Right renal pelvis (tissue), 4 donors: ENCODE measurements at places on chromosomes 5 and 9. TPM values are rescaled to one million over a fixed set of nuclear protein-coding genes. Genes with fewer than 3 reads are reported as not detected.

DNA sequence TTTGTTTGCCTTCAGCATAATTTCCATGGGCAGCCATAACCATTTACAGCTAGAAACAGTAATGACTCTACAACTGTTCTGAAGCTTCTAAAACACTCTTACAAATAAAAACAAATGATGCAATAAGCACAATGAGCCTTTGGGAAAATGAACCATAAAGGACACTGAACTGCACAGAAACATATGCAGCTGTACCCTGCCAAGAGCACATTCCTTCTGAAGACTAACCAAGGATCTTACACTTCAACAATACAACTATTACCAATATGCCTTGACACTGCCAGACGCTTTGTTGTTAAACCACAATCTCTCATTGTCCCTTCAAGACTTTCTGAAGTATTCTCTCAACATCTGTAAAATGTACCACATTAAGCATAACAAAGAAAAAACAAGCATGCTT is 104.2 kb upstream of the HMHB1 start:
- no peak for DNase-seq

GRCh38 chr9:71766663-71767062 is 1.6 kb downstream of the CEMIP2 start:
- no peak for DNase-seq

- no peak for DNase-seq
These were observed 5.3 kb downstream of the DPYSL3 start for GRCh38 chr5:147504535-147504934.

GRCh38 chr5:181205761-181206649 is 1.0 kb upstream of the TRIM7 start:
- no peak for DNase-seq

GRCh38 chr5:132825834-132826391 is 4.5 kb downstream of the SHROOM1 start:
- no peak for DNase-seq

DNA sequence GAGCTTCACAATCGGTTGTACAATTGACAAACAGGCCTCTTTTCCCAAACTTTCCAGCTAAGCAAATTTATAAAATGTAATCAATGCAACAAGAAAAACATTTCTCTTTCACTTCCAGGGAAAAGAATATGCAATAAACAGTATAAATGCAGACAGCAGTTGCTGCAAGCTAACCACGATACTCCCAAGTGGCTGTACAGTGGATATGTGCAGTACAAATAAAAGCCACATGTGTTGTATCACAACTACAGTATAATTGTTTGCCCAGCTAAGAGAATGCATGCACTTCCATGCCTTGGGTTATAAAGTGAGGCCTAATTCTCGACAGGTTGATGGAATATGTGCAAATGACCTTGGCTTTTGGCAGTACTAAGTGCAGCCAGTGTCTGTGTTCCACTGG is 16.7 kb upstream of the PDCL start:
- DNase-seq = no peak

DNA sequence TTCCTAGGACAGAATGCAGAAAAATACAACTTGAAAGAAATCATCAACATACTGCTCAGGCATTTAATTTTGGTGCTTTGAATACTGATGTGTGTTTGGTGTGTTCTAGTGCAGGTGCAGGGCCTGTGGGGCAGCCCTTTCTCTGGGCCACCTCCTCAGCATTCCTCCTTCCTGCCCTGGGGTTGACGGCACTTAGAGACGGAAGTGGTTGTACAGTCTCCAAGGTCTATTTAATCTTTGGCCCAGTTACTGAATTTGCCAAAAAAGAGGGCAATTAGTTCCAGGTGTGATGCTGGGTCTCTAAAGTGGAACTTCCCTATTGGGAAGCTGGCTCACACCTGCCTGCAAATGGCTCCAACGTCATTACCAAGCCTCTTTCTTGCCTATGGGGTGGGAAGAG is 269.0 kb downstream of the SH3GL2 start:
- DNase-seq = no peak

- DNase-seq = no peak
These were observed 15.8 kb downstream of the NEK6 start for GRCh38 chr9:124273427-124274160.

DNA sequence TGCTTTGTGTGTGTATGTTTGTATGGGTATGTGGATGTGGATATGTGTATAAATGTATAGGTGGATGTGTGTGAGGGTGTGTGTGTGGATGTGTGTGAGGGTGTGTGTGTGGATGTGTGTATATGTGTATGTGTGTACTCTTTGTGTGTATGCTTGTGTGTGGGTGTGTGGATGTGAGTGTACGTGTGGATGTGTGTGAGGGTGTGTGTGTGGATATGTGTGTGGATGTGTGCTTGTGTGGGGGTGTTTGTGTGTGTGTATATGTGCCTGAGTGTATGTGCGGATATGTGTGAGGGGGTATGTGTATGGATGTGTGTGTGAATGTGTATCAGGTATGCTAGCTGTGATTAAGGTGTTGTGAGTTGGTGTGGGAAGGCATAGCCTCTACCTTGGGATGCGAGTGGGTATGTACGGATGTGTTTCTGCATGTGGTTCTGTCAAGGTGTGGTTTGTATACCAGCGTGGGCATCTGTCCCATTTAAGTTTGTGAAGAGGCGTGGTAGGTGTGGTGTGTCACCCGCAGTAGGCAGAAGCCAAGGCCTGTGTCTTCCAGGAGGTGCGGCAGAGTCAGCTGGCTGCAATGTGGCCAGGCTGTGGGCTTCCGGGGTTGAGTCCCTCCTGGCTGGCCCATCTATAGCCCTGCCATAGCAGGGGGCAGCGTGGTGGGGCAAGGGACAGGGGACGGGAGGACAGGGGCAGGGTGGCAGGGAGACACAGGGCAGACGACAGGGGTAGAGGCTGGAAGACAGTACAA is 155.8 kb downstream of the DAB2IP start:
- DNase-seq = no peak

DNA sequence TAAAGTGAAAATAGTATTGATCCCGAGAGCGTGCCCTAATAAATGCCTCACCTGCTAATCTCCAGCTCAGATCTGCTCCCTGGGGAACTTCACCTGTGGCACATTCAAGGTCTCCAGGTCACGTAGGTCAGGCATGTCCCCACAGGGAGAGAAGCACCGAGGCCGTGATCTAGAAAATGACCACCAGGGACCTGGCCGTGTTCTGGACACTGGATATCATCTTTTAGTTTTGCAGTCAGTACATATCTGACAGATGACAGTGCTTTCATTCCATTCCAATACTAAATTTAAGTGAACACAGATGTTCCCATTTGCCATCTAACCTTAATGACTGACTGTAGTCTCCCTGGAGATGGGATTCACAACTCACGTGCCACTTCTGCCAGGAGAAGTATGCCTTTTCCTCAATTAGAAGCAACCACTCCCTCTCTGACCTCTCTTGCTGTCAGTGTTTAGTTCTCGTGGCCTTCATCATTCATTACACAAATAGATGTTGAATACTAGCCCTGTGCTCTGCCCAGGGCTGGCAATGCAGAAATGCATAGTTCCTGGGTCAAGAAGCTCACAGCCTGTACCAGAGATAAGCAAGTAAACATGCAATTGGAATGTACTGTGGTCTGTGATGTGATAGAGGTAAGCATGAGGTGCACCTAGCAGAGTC is 276.5 kb downstream of the NTRK2 start:
- DNase-seq = no peak

- DNase-seq = no peak
These were observed 420.1 kb downstream of the MTRR start for GRCh38 chr5:8288897-8289516.

DNA sequence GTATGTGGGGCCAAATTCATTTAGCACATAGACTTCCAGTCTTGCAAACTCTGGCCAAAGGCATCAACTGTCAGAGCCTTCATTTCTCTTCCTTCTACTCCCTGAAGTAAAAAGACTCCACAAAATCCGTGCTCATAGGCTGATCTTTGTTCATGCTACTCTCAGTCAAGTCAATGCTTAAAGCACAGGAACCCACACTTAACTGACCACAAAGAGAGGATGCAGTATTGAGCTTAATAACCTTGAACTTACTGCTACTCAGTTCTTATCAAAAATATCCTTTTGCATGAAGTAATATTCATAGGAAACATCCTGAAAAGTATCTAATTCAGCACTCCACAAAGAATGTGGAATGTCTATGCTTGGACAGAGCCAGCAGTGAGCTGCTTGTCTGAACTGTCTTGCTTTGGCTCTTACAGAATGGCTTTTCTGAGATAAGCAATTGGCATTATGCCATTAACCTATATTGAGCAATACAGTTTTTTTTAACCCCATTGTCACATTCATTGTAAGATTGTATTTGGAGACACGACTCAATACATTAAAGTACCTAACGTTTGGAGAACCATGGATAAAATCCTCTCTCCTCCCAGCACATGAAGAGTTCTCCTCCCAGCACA is 21.7 kb downstream of the LPAR1 start:
- DNase-seq = no peak

- DNase-seq = no peak
These were observed 400.0 kb downstream of the ARRDC3 start for GRCh38 chr5:90983148-90983547.

DNA sequence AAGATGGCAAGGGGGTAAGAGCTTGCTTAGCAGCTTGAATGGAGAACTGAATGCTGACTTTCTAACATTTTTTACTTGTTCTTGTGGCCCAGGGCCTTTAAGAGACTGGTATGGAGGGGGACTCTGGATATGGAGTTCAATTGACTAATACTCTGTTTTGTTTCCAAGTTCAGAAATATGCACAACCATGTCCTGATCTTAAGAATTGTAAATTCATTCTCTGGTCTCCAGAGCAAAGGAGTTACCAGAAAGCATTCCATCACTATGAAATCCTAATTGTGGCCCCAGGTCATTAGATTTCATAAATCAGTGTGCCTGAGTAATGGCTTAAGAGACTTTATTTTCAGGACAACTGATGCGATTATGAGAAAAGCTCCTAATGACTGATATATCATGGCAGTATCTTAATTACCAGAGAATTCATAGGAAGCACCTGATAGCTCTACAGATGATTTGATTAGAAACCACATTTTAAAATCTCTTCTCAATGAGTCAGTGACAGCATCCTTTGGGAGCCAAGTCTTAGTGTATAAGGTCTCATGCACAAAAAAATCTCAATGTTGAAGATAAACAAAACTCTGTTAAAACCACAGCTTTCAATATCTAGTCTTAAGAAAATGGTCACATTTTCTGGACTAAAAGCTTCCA is 613.6 kb upstream of the KLF4 start:
- no peak for DNase-seq

- DNase-seq = no peak
These were observed 60.2 kb upstream of the STARD4 start for GRCh38 chr5:111572561-111572960.

- DNase-seq = no peak
These were observed 19.1 kb upstream of the SH3PXD2B start for GRCh38 chr5:172473427-172473826.

DNA sequence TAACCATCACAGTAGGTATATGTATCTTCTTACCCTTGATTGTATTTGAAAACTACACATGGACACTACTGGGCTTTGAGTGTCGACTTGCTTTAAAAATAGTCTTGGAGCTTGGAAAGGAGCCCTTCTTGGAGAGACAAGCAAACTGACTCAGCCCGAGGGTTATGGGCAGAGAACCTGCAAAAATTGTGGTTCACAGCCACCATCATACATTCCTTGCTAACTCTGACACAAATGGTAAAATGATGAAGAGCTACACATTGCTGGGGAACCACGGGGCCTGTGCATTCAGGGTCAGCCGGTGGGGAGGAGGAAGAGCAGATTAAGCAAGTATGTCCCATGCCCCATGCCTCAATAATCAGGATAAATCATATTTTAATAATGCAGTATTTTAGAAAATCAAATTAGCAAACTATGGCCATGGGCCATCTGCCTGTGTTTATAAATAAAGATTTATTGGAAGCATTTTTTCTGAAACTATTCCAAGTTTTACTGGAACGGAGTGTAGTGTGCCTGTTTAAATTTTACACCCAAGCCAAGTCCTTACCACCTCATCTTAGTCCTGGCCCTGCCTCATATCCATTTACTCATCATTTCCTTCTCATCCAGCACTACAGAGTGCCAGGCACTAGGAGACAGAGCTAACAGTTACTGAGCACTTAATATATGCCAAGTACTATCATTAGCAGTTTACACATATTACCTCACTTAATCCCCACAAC is 195.7 kb downstream of the PALM2AKAP2 start:
- no peak for DNase-seq

SMIM33 gene
- polyA plus RNA-seq = not detected

FOXD4L4 gene
- not detected for polyA plus RNA-seq

CARD9 gene
- polyA plus RNA-seq = 2.2 TPM

NIM1K gene
- polyA plus RNA-seq = 0.56 TPM

CDH18 gene
- 2.0 TPM for polyA plus RNA-seq
